Calu3 (cell line): ENCODE measurements at places on chromosomes 6 and 20.
A peak's percentile ranks its signal among the peaks of the same experiment; 100 is the strongest.

- DNase-seq, result peak; percentile 93
Measured at GRCh38 chr20:59087829-59088433, 45.3 kb upstream of the PRELID3B start.

DNA sequence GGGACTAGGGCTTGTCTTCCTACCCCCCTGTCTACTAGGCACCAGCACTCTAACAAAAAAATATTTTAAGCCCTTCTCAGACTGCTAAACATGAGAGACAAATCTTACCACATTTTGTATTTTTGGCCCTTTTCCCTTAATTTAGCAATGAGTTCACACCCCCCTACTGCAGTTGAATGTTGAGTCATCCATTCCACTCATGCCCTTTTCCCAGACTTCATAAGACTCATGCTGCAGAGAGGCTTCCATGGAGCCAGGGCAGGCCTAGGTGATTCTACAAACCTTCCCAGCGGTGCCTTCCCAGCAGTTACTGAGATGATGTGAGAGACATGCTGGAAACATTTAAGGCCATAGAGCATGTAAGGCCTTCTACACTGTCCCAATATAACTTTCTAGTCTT lies 53.9 kb downstream of the PXDC1 start:
- DNase-seq, result no peak

GRCh38 chr6:2919401-2919800 lies 16.3 kb upstream of the SERPINB9 start:
- DNase-seq, result no peak

GRCh38 chr6:43803783-43804549 lies 34.0 kb downstream of the VEGFA start:
- DNase-seq, result peak; percentile 84

GRCh38 chr6:112927641-112928320 lies 580.7 kb downstream of the RFPL4B start:
- DNase-seq, result no peak

- DNase-seq, result peak; percentile 33
Measured at GRCh38 chr6:138007014-138007472, 100.2 kb downstream of the PERP start.

DNA sequence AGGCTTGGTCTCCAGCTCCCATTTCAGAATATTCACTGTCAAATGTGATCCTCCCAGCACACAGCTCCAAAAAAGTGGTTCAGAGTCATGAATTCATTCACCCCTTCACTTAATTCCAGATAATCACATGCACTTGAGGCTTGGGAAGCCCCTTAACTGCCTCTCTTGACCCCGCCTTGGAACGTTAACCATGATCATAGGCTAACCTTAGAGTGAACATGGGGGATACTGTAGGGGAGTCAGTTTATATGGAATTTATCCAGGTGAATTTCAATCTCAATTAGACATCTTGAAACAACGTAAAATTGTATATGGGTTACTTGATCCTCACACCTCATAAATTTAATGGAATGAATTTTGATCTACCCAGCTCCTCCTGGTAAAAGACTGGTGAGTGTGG lies 346.8 kb upstream of the ARID1B start:
- DNase-seq, result no peak

GRCh38 chr6:90434094-90434493 lies 137.5 kb upstream of the BACH2 start:
- DNase-seq, result peak; percentile 23

GRCh38 chr20:63737945-63738686 lies 1.5 kb upstream of the SLC2A4RG start:
- no peak for DNase-seq

DNA sequence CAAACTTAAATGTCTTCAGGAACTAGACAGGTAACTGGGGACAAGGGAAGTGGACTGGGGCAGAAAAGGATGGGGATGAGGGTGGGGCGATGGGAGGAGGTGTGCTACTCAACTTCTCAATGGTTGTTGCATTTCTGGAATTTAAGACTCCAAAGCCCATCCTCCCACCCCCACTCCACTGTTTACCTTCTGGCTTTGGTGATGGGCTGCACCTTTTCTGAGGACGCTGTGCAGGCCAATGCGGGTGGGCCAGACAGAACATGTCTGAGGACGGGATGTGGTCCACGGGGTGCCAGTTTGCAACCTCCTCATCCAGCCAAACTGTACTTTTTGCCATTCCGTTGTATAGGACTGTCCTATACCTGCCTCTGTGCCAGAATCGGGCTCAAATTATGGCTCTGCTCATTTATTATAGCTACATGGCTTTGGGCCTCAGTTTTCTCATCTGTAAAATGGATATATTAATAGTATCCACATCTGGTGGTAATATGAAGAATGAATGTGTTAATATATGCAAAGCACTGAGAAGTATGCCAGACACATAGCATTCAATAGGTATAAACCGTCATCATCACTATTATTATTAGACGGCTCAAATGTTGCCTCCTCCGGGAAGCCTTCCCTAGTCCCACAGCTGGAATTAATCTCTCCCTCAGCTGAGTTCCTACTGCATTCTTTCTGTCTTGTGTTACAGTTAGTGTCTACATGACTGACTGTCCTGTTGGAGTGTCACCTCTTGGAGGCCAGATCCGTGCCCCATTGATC lies 31.0 kb upstream of the VEGFA start:
- DNase-seq, result peak; percentile 33

GRCh38 chr6:11604836-11605506 lies 67.4 kb downstream of the TMEM170B start:
- no peak for DNase-seq
